Thyroid gland (tissue), 4 donors: ENCODE measurements at places on chromosomes 4 and X.

- no peak for DNase-seq
These were observed 12.7 kb downstream of the RASSF6 start for GRCh38 chr4:73607375-73608033.

DNA sequence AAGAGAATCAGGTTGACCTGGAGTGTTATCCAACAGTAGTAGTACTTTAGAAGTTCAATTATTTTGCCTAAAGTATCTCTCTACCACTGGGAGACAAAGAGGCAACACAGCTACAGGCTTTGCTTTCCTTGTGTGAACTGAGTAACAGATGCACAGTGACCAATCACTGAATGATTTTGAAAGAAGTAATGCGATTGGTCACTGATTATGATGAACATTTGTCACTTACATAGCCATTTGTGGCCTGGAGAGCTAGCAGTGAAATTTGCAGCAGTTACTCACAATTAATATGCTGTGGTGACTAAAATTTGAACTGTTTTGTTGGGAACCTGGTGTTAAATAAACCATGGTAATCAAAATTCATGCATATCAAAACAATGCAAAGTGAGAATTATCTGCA is 508.7 kb upstream of the DIPK2B start:
- no peak for DNase-seq

GRCh38 chrX:85963736-85964135 is 83.6 kb downstream of the CHM start:
- no peak for DNase-seq

GRCh38 chr4:169341490-169341889 is 70.7 kb upstream of the SH3RF1 start:
- DNase-seq: no peak

DNA sequence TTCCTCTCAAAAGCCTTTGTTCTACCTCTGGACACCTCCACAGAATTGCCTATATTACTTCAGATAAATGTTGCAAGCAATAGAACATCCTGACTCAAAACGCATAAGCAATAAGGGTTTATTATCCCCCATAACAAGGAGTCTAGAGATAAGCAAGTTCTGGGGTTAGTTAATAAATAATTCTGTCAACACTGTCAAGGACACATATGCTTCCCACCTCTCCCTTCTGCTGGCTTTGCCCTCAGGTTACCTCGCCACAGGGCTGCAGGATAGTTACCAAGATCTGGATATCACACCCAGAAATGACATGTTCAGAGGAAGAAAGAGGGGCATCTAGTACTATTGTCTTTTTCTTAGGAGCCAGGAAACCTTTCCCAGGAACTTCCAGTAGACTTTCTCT is 14.0 kb upstream of the DUSP21 start:
- no peak for DNase-seq

DNA sequence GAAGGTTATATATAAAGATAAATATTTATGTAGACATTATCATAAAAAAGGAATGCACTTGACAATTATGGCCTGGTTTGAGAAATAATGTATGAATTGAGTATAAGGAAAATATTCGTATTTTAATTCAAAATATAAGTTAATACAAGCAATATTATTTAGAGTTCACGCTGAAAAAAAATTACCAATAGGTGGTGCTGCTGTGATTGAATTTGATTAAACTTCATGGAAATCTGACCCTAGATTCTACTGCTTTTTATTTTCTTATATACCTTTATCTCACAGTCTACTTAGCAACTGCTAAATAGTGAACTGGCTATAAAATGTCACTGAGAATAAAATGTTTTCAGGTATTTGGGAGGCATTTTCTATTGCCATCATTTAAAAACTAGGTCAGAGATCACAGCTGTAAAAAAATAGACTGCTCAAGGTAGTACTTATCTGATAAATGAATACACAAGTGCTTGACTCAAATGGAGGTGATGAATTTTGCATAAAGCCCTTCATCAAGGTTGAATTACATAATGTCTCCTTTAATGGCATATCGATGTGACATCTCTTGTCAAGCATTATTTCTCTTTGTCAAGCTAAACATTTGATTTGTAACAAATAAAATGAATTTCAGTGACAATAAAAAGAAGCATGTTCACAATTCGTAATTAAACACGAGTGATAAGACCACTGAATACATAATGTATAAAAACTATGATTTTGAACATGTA is 1638.8 kb upstream of the PCDH7 start:
- DNase-seq: no peak

- no peak for DNase-seq
These were observed 214.8 kb downstream of the DHX15 start for GRCh38 chr4:24369507-24370029.

DNA sequence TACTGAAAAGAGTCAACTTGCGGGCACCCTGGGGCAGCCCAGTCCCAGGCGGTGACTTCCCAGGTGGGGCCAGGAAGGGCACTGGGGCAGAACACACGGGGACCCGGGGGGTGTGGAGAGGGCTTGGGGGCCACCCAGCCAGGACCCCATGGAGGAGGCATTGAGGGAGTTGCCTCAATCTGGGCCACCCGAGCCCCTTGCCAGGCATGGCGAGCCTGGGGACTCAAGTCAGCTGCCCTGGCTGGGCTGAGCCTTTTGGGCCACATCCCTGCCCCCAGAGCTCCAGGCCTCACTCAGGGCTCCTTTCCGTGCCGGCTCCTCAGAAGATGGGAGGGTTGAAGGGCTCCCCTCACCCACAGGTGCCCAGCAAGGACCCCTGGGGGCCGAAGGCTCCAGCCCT is 6.6 kb upstream of the CPLX1 start:
- no peak for DNase-seq

DNA sequence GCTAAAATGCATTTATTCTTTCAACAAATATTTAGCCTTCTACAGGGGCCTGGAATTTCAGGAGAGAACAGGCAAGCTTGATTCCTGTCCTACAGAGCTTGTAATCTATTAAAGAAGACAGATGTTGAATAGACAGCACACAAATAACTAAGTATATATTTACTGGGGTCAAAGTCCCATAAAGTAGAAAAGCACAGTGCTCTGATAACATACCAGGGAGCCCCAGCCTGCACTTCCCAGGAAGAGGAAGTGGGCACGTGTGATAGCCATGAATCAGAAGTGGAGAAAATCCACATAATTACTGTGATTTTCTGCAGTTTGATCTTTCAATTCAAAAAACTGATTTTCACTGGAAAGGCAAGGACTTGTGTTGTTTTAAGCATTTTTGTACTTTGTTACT is 129.1 kb downstream of the EGF start:
- DNase-seq: no peak

- no peak for DNase-seq
These were observed 894.7 kb upstream of the INTU start for GRCh38 chr4:126737899-126738526.

GRCh38 chr4:163649557-163650091 is 155.1 kb downstream of the TMA16 start:
- DNase-seq: no peak

- DNase-seq: no peak
These were observed 106.8 kb downstream of the FSTL5 start for GRCh38 chr4:162056990-162057389.

- no peak for DNase-seq
These were observed 107.8 kb downstream of the PARM1 start for GRCh38 chr4:75040703-75041102.

GRCh38 chr4:17134565-17134964 is 236.1 kb upstream of the LDB2 start:
- no peak for DNase-seq

DNA sequence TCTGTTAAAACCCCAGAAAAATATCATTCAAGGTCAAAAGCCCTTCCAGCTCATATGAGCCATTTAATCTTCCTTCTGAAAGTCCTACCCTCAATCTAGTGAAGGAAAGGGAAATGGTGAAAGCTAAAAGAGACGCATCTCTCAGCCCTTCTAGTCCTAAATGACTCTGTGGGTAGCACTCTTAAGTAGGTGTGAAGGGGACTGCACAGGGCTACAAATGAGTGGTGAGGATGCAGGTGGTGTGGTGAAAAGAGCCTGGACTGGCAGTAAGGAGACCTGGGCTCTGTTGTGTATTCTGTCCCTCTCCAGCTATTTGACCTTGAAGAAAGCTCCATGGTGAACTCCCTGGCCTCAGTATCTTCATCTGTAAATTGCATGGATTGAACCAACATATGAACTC is 671.8 kb upstream of the DIPK2B start:
- no peak for DNase-seq

- DNase-seq: no peak
These were observed 1569.9 kb downstream of the PCDH7 start for GRCh38 chr4:32290102-32290501.

- DNase-seq: no peak
These were observed 165.3 kb upstream of the PPP1R2C start for GRCh38 chrX:42943051-42943974.

DNA sequence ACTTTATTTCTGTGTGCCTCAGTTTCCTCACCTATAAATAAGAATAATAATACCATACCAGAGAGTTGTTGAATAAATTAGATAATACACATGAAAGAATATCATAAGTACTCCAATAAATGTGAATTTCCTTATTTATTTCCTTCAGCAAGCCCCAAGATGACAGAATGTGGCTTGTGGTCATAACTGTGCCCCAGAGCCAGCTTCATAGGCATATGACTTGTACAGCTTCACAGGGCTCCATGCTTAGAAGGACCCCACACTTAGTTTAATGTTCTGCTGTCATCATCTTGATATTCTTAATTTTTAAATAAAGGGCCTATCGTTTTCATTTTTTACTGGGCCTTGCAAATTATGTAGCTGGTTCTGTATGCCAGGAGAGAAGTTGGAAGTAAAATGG is 25.3 kb downstream of the VSIG4 start:
- DNase-seq: no peak

DNA sequence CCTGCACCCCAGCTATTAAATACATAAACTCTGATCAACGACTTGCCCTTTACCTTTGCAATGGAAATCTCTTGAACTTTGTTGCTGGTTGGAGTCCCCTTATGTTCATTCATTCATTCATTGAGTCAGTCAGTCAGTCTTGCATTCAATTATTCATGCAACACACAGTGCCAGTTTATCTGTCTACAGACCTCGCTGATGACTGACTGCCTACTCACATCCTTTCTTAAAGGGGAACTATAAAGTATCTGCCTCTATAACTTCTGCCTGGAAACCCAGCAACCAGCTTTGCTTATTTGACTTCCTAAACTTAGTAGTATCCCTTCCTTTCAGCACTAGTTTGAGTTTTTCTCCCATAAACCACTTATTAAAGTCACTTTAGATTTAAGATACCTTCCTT is 620.8 kb upstream of the ADGRL3 start:
- DNase-seq: no peak

- DNase-seq: peak; percentile 55
These were observed 121.7 kb upstream of the DIPK2B start for GRCh38 chrX:45322382-45322781.

DNA sequence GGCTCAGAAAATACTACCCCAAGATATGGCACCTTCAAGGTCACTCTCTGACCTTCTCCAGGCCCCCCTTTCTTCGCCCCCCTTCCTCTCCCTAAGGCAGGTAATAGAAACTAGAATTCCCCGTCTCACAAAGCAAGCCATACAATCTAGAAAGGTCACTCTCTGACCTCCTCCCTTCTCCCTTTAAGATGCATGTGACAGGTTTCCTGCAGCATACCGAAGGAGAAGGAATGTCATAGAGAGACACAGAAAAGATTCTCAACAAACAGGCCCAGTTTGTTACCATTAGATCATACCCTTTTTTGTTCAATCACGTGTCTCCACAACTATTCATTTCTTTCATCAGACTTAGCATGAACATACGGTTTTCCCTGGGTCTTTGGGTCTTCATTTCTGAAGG is 51.2 kb upstream of the RBMXL3 start:
- DNase-seq: no peak

DNA sequence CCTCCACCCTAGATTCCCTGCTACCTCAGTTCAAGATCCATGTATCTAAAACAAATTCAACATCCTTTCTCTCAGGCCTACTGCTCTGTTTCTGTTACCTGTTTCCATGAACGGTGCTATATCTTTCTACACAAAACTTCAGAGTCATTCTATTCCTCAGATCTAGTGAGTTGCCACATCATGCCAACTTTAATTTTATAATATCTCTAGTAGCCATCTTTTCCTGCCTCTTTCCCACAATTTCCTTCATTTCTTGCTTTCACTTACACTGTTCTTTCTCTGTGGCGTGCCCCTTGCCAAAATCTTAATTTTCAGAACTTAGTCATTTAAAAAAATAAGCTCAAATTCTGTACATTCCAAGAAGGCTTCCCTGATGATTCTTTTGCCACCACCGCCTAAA is 15.2 kb downstream of the GUCY1A1 start:
- no peak for DNase-seq

DNA sequence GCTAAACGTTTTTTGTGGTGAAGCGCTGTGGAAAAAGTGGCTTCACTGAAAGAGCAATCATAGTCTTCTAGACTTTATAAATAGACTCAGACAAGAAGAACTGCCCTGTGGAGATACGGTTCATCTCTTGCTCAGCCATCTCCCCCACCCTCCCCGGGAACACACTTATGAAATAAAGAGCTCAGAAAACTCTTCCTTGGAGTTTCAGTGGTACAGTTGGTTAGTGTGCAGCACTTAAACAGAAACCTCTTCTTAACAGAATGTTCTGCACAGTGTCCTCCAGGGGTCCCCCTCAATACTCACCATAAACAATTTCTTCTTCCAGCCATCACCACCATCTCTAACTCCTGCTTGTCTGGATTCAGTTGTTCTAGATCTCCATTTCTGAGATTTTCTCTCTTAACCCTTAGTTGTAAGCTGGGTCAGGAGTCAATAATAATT is 313.0 kb downstream of the ARHGAP10 start:
- no peak for DNase-seq

GRCh38 chrX:24550166-24550565 is 85.1 kb downstream of the PDK3 start:
- DNase-seq: no peak

- DNase-seq: no peak
These were observed 58.6 kb upstream of the DCTD start for GRCh38 chr4:182975806-182976205.

DNA sequence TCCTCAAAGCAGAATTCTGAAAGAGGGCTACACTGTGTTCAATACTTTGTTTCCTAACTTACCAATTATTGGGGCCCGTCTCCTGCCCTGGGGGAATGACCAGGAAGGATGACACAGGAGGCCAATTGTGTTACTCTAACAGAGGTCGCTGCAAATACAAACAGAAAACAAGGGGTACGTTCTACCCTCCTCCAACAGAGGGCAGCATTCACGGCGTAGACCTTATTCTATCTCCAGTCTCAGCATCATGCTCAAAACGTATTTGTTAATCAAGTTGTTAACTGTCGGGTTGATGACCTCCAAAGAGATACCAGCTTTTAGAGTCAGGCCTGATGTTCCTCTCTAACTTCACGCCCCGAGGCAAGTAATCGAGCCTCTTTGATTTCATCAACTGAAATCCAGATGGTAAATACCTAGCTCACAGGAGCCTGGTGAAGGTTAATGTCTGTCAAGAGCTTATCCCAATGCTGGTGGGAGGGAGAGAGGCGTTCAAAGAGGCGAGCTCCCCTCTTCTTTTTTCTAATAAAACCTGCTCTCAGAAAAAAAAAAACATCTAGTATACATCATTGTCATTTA is 181.0 kb upstream of the KCNIP4 start:
- DNase-seq: peak; percentile 10

DNA sequence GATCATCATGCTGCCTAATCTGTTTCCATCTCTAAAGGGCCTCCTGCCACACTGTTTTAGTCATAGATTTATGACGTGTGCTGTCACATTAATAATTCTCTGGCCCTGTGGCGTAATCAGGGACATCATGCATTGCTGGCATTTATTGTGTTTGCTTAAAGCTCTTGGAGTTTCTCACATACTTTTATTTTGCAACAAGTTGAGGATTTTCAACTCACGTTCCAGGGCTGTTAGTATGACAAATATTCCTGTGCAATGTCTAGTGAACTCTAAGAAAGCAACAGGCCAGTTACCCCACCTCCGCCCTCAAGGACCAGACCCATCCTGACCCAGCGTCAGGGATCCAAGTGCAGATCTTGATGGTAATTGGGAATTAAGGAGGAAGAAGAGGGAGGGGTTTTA is 7.8 kb upstream of the PIGA start:
- DNase-seq: no peak
